ENCODE measurements at places on chromosomes 3 and 15.
A peak's percentile ranks its signal among the peaks of the same experiment; 100 is the strongest.

DNA sequence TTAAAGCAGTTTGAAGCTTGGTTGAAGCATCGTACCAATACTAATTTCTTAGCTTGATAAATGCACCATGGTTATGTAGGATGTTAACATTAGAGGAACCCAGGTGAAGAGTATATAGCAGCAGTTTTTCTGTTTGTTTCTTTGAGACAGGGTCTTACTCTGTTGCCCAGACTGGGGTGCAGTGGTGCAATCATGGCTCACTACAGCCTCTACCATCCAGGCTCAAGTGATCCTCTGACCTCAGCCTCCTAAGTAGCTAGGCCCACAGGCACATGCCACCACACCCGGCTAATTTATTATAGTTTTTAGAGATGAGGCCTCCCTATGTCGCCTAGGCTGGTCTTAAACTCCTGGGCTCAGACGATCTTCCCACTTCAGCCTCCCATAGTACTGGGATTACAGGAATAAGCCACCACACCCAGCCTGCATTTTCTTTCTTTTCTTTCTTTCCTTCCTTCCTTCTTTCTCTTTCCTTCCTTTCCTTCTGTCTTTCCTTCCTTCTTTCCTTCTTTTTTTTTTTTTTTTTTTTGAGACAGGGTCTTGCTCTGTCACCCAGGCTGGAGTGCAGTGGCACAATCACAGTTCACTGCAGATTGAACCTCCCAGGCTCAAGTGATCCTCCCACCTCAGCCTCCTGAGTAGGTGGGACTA lies 6.1 kb downstream of the PEAK1 start:
- DNase-seq, result no peak

DNA sequence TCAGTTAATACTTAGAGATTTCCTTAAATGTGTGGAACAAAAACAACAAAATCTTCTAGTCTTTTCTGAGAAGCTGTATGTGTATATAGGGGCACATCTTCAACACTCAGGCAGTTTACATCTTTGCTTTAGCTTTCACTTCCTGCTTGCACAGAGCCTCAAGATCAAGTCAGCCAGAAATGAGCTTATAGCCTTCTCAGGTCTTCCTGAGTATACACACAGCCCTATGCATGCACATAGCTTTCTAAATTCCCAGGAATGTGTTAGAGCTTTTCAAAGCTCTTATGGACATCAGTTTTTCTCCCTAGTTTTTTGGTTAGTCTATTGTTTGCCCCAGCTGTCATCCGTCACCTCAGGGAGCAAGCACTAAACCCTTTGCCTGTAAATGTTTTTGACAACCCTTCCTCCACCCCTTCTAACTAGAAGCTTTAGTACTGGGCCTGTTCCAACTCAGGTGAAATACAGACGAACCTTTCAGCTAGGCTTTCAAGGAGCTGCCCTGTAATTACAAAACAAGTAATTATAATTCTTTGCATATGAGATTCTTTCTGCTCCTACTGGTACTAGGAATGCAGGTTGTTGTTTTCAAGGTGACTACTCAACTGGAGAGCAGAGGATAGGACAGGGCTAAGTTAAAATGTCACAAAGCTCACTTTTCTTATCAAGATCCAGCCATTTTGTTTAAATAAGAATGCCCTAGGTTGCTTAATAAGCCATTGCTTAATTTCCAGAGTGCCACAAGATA lies 22.6 kb upstream of the MTMR10 start:
- DNase-seq, result peak; percentile 12

- no peak for DNase-seq
Observed at GRCh38 chr15:68401496-68402431, 30.2 kb downstream of the ITGA11 start.

GRCh38 chr3:65879372-65879771 lies 159.3 kb downstream of the MAGI1 start:
- DNase-seq, result no peak

DNA sequence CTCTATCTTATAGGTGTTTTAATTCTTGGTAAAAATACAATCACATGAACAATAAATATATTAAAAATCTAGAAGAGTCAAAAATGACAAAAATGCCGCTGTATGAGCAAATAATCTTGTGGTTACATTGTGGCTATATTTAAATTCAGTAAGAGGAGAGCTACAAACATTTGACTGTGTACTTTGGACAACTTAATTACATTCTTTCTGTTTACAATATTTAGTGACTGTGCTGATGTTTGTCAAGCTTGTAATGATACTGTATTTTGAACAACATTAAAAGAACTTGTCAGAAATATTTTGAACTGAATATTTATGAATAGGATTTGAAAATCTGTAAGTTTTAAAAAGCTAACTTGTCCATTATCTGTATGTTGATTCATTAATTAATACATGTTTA lies 598.3 kb downstream of the SI start:
- no peak for DNase-seq

GRCh38 chr3:141217389-141217788 lies 14.2 kb upstream of the PXYLP1 start:
- DNase-seq, result no peak

DNA sequence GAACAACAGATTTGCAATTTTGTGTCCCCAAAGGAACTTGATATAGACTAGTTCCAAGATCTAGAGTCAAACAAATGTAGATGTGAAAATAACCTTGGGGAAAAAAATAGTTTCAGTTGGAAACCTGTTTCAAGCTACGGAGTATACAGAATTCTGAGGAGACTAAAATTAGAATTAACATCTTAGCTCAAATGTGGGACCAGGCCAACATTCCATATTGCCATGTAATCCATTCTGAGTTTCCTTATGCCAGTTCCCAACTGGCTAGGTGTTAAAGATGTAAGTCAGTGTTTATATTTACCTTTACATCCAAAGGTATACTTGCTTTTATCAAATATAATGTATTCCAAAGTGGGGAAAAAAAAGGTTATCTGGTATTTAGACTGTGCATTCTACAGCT lies 76.3 kb downstream of the UBE3A start:
- no peak for DNase-seq

DNA sequence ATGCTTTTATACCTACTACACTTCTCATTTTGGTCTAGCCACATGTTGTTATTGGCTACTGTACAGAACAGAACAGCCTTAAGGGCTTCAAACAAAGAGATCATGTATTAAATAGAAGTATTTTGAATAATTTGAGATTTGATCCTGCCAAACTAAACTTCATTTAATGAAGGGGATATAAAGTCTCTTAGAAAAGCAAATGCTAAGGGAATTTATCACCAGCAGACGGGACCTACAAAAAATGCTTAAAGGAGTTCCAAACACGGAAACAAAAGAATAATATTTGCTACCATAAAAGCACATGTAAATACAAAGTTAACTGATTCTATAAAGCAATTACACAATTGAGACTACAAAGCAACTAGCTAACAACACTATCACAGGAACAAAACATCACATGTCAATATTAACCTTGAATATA lies 23.6 kb upstream of the FMN1 start:
- no peak for DNase-seq

GRCh38 chr15:63048776-63049665 lies 6.5 kb downstream of the TPM1 start:
- no peak for DNase-seq

Data from inflammatory macrophage (primary cell).